HT1080 (cell line): ENCODE measurements at places on chromosomes 7 and 10. TPM values are rescaled to one million over a fixed set of nuclear protein-coding genes. Genes with fewer than 3 reads are reported as not detected.

- no peak for DNase-seq
Measured at GRCh38 chr7:116669769-116670168, 2.2 kb upstream of the MET start.

DNA sequence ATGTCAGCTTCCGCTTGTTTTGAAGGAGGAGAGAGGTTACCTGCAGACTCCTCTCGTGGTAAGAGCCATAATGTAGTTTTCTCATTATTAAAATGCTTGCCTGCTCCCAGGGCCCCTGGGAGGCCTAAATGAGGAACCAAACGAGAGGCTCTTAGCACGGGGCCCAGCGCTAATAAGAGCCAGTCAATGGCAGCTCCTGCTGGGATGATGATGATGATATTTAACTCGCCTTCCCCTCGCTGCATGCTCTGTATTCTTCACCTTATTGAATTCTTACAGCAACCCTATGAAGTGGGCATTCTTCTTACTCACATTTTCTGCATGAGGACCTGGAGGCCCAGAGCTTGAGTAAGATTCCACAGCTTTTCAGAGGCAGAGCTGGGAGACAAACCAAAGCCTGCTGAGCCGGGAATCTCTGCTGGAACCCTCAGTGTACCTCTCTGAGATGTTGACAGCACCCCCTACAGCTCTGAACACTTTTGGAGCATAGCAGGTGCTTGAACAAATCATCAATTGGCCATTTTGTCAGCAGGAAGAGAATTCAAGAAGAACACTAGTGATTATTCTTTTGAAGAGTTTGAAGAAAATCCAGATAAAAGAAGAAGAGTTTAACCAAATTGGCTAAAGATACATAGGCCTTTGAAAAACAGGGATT, 93.1 kb upstream of the HABP2 start:
- no peak for DNase-seq

- DNase-seq = no peak
Measured at GRCh38 chr7:111140091-111140865, 49.4 kb downstream of the LRRN3 start.

DNA sequence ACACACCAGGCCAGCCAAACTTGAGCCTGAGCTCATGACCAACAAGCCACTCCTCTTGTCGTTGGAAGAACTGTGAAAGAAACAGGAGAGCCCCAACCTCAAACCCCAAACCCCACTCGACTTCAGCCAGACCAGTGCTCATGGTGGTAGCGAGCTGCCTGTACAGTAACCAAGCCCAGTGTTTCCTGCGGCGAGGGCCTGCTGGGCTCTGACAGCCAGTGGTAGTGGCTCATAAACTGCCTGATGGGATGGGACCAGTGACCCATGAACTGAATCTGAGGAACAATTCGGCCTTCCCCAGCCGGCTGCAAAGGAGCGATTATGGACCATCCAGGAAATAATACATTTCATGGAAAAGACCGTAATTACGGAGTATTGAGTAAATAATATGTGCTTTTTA, 191.9 kb downstream of the RPS24 start:
- DNase-seq = no peak

CYP3A4 gene
- total RNA-seq = 0.05 TPM in 1 of 2 replicates, not detected in the other

DNA sequence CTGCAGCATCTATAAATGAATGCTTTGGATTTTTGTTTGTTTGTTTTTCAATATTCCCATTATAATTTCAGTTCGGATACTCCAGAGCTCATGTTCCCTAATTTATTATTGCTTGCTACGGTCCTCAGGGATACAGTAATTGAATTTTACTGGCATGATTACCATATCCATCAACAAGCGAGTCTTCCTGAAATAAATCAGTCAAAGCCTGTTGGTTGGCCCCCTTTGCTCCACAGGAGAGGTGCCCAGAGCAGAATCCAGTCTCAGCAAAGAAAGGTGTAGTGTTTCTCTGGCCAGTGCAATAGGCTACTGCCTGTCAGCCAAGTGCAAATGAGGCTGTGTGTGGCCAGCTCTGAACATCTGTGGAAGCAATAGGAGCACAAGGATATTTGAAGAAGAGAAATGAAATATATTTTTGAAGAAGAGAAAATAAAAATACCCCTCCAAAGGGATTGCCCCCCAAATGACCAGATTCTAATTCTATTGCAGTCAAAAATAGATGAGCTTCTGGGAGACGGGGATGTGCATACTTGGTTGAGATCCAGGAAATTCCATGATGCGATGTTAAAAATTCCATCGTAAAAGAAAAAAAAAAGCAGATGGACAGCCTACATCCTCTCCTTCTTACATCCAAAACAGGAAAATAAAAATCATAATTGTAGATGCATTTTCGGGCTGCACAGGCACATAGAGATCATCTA, 18.1 kb downstream of the TRIL start:
- DNase-seq = no peak

TRPV6 gene
- total RNA-seq = not detected in 2 replicates

CFTR gene
- total RNA-seq = not detected in 2 replicates

DNA sequence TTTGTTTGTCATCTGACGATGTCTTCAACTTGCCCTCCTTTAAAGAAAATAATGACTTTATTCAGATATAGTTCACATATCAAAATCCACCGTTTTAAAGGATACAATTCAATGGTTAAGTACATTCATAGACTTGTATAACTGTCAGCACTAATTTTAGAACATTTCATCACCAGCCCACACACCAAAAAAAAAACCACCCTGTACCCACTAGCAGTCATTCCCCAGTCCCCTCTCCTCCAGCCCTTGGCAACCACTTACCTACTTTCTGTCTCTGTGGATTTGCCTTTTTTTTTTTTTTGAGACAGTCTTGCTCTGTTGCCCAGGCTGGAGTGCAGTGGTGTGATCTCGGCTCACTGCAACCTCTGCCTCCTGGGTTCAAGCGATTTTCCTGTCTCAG, 5.3 kb upstream of the HILPDA start:
- no peak for DNase-seq

- no peak for DNase-seq
Measured at GRCh38 chr7:84664626-84665025, 470.0 kb upstream of the SEMA3A start.

DNA sequence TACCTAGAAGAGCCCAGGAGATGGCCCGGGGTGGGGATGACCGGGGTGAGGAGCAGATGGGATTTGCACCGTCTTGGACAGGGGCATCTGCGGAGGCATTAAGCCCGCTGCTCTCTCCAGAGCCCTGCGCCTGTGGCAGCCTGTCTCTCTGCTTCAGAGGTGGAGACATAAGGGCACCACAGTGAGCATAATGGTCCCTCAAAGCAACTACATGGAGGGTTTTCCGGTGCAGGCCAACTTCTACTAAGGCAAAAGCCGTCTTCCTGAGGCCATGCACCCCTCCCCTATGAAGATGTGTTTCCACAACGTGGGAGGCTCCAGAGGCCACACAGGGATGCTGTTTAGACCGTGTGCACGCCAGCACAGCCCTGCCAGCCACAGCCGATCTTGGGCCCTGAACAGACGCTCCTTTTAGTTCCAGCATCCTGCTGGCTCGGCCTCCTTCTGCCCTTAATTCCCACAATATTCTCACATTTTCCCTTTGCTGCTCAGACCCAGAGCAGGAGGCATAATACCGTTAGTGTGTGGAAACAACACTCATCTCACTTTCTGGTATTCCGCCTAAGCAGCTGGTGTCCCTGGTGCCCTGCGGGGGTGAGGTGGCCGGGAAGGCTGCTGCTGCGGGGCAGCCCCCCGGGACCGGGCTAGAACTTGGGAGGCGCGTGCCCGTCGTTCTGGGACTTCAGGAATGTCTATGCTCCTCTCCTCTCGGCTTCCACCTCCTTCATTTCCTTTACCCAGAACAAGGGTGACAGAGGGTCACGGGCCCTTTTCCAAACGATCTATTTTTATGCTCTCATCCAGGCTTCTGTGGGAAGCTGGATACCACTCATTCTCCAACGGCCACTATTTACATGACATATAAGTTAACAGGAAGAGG, 266.9 kb downstream of the TNS3 start:
- DNase-seq = no peak
